ENCODE measurements at places on chromosomes 5 and 9.

- no peak for DNase-seq
These were observed 47.8 kb upstream of the TRIM32 start for GRCh38 chr9:116639251-116639741.

- no peak for DNase-seq
These were observed 22.3 kb upstream of the DAB2 start for GRCh38 chr5:39447059-39447458.

DNA sequence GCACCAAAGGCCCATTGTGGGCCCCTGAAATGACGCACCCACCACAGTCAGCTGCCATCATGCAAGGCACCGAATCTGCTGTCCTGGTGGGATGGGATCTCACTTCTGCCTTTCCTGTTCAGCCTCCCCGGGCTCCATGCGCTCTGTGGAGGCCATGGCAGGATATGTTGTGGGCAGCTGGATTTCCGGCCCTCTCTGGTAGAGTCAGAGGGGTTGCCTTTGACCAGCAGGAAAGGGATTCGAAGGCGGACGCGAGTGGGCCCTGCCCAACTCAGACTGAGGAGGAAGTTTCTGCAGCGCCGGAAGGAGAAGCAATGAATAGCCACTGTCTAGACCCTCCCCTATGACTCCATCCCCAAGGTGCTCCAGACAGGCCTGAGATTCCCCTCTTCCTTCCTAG is 35.5 kb downstream of the GADD45G start:
- no peak for DNase-seq

DNA sequence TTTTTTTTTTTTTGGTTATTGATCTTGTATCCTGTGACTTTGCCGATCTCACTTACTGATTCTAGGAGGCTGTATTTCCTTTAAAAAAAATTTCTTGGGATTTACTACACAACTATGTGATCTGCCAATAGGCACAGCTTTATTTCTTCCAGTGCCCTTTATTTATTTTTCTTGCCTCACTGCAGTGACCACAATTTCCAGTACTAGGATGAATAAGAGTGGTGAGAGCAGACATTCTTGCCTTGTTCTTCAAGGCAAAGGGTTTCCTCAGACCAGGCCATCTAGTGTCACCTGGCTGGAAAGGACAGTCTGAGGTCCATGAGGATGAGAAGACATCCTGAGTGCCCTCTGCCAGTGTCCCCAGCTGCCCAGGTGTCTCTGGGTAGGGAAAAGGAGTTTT is 265.4 kb downstream of the SPOCK1 start:
- no peak for DNase-seq

GRCh38 chr9:113879911-113880310 is 3.8 kb downstream of the ZNF618 start:
- DNase-seq, result no peak

GRCh38 chr5:141524604-141525597 is 36.0 kb downstream of the PCDHGC5 start:
- DNase-seq, result peak; percentile 90

GRCh38 chr5:120053841-120054240 is 410.3 kb upstream of the PRR16 start:
- DNase-seq, result no peak

DNA sequence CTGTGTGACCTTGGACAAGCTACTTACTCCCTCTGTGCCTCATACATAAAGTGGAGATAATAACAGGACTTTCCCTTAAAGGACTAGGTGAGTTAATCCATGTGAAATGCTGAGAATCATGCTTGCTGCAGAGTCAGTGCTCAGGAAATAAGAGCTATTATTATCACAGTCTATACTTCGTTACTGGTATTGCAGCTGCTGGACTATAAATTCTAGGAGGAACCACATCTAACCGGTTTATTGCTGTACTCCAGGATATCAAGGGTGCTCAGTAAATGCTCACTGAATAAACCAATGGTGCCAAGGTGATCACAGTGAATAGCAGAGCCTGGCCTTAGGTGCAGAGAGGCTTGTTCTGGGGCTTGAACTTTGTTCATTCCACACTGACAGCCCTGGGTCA is 69.3 kb downstream of the HSPA4 start:
- DNase-seq, result no peak

DNA sequence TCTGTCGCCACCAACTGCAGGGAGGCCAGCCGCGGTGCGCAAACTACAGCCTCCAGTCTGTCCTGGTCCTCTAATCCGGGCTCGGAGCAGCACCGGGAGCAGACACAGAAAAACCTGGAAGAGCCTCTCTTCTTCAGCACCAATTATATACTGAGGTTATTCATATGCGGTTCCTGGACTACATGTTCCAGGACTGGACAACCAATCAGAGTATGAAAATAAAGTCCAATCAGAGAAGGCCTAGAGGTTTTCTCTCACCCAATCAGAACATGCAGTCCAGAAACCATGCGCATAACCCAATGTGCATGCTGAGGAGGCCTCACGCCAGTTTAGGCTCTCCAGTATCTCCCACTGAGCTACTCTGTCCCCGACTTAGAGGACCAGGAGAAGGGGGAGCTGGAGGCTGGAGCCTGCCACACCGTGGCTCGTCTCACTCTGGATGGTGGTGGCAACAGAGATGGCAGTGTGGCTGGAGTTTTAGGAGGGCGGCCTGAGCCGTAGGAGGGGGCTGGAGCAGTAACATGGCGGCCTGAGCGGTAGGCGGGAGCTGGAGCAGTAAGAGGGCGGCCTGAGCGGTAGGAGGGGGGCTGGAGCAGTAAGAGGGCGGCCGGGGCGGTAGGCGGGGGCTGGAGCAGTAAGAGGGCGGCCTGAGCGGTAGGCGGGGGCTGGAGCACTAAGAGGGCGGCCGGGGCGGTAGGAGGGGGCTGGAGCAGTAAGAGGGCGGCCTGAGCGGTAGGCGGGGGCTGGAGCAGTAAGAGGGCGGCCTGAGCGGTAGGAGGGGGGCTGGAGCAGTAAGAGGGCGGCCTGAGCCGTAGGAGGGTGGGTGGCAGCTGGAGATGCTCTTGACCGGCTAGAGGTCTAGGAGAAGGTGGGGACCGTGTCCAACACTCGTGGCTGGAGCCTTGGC is 20.4 kb upstream of the TRIM52 start:
- peak; percentile 91 for DNase-seq

GRCh38 chr5:64971513-64971912 is 202.8 kb downstream of the CWC27 start:
- no peak for DNase-seq

GRCh38 chr9:33466565-33467495 is 6.9 kb downstream of the NOL6 start:
- no peak for DNase-seq

GRCh38 chr5:103896593-103896992 is 334.0 kb upstream of the NUDT12 start:
- no peak for DNase-seq

- DNase-seq, result no peak
These were observed 11.0 kb upstream of the CEL start for GRCh38 chr9:133050781-133051180.

DNA sequence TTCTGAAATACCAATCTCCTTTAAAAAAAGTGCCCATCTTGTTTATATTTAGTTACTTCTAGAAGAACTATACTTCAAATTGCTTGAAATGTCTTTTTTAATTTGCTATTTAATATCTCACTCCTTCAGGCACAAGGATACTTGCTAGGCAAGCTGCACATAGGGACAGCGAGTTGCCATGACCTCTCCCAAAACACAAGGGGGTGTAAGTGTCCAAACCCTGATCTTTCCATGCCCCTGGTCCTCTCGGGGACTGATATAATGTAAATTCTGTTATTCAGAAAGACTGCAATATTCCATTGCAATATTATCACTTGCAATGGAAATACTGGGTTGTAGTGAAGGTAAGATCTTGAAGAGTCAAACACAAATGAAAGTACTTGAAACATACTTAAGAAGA is 480.4 kb downstream of the CETN3 start:
- no peak for DNase-seq

GRCh38 chr5:50463047-50463446 is 22.0 kb upstream of the EMB start:
- no peak for DNase-seq

- no peak for DNase-seq
These were observed 1.4 kb downstream of the ZFR start for GRCh38 chr5:32443145-32443540.

DNA sequence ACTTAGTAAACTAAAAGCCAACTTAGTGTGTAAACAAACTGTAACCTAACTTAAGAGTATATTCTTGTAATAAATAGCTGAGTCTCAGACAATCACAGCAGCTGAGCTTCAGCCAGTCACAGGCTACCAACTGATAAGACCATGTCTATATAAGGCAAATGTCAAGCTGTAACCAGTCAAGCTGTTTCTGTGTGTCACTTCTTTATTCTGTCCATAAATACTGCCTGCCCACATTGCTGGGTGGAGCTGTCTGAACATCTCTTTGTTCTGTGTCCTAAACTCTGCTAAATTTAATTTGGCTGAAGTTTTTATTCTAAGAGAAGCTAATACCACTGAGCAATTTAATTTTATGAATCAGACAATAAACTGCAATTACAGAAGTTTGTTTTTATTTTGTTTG is 412.1 kb upstream of the CDH10 start:
- no peak for DNase-seq

GRCh38 chr5:93330506-93330905 is 250.5 kb downstream of the NR2F1-AS1 start:
- no peak for DNase-seq

DNA sequence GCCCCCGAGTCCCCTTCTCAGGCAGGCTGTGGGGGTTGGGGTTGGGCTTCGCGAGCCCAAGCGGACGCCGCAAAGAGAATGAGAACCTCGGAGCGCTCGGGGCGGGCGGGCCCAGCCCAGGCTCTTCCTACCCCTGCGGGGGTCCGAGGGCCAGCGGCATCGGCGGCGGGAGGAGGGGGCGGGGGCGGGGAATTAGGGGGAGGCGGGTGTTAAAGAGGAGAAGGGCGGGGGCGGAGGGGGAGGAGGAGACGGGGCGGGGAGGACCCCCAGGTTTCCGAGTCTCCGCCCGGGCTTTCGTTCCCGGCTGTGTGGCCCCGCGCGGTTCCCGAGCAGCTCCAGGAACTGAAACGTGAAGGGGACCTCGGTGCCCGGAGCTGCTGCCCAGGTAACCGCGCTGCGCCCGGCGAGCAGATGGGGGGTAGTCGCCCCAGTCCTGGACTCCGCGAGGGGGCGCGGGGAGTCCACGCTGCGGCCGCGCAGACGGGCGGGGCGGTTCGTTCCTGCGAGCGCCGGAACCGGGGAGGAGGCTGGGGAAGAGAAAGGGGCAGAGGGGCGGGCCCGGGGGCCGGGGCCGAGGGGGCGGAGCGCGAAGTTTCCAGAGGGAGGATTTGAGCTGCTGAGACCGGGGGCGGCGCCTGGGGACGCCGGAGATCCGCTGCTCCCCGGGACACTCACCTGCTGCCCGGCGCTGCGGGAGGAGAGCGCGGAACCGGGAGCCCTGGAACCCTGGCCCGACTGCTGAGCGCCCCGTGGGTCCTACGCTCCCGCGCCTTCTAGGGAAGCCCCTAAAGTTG is 38.4 kb upstream of the PLEKHG4B start:
- peak; percentile 94 for DNase-seq

DNA sequence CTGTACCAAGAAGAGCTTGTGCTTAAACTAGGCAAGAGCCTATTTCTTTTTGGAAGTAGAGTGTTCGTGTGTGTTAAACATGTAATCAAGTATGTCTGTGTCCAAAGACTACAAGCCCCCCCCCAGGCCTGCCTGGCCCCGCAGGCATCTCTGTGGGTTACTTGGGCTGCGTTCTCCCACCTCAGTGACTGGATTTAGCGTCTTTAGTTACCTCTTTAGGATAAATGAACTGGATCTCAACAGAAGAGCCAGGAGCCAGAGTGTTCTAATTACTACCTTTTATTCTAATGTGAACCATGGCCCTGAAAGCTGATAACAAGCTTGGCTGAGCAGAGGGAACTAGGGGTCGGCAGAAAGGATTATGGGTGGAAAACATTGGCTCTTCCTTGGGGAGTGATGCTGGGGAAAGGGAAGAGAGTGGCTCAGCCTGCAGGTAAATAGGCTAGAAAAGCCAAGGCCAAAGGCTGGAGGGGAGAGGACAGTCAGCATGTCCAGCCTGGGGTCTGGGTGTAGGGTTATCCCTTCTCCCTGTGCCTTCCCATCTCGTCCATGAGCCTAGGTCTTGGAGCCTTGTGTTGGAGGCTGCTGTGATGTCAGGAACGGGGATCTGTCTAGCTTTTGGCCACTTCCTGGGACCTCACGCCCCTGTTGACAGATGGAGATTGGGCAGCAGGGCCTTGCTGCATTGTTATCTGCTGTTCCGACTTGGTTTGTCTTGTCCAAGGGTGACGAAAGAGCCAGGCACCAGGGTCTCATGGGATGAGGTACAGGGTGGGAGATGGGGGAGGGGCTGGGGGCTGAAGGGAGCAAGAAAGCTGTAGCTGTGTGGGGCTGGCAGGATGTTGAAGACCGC is 11.1 kb downstream of the CD74 start:
- DNase-seq, result no peak

- no peak for DNase-seq
These were observed 264.0 kb downstream of the EPB41L4A start for GRCh38 chr5:112154940-112155686.

DNA sequence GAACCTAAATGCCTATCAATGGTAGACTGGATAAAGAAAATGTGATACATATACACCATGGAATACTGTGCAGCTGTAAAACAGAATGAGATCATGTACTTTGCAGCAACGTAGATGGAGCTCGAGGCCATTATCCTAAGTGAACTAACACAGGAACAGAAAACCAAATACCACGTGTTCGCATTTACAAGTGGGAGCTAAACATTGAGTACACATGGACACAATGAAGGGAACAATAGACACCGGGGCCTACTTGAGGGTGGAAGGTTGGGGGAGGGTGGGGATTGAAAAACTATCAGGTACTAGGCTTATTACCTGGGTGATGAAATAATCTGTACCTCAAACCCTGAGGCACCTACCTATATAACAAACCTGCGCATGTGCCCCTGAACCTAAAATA is 22.4 kb upstream of the DEPDC1B start:
- DNase-seq, result no peak

DNA sequence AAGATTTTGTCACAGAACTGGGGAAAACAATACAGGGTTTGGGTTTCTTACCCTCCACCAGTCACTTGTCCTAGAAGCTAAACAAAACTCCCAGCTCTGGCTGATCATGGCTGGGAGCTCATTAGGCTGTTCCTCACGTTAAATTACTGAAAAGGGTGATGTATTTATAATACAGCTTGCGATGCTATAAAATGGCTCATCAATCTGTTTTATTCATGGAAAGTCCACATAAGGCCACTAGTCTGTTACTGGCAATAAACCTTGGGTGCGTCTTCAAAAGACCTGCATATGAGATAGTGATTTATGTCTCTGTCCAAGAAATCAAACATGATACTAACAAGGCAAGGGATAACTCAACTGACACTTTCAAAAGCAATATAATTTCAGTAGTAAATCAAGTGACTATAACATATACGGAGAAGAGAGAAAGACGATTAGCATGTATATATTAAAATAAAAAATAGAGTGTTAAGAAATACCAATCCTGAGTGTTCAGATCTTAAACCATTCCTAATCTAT is 219.0 kb downstream of the BNC2 start:
- no peak for DNase-seq

DNA sequence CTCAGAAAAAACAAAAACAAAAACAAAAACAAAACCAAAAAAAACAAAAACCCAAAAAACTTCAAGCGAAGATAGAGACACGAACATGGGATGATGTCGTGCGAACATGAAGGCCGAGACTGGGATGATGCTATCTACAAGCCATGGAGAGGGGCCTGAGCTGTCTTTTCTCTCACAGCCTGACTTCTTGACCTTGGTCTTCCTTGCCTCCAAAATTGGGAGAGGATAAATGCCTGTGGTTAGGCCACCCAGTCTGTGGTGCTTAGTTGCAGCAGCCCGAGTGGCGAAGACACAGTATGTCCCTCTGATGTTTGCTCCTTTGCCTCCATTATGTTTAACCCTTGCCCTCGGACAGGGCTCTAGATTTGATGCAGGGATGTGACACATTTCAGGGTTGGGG is 130.4 kb upstream of the BASP1 start:
- DNase-seq, result no peak

- DNase-seq, result no peak
These were observed 95.8 kb upstream of the ABCA1 start for GRCh38 chr9:105023788-105024187.

Measured in H1 (cell line).